ENCODE measurements at places on chromosomes 13 and 19. TPM values are rescaled to one million over a fixed set of nuclear protein-coding genes. Genes with fewer than 3 reads are reported as not detected.

Gene ZNF829
- 3.5 TPM for total RNA-seq

DNA sequence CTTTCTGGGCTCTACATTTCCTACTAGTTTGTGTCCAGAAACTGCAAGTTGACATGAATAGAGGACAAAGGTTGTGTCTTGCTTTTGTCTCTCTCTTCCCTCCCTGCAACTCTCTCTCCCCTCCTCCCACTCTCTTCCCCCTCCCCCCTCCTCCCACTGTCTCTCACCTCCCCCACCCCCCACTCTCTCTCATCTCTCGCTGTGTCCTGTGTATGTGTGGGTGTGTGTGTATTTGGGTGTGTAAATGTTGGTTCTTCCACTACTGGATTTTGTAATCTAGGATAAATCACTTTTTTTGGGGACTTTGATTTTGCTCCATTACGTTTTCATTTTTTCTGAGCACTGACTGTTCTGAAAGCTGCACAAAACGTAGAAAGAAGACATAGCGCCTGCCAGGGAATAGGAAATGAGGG is 48.4 kb downstream of the AKAP11 start:
- no peak for DNase-seq

Gene INSL3
- total RNA-seq: not detected

Gene NKG7
- not detected for total RNA-seq

Gene CDX2
- total RNA-seq: not detected

- DNase-seq: no peak
Observed at GRCh38 chr13:52833296-52833875, 15.1 kb downstream of the PCDH8 start.

Gene IZUMO1
- total RNA-seq: not detected

DNA sequence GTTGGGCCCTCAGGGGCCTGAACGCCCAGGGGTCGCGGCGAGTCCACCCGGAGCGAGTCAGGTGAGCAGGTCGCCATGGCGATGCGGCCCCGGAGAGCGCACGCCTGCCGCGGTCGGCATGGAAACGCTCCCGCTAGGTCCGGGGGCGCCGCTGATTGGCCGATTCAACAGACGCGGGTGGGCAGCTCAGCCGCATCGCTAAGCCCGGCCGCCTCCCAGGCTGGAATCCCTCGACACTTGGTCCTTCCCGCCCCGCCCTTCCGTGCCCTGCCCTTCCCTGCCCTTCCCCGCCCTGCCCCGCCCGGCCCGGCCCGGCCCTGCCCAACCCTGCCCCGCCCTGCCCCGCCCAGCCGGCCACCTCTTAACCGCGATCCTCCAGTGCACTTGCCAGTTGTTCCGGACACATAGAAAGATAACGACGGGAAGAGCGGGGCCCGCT is at the start of gene CCNA1:
TSS of gene CCNA1 (plus strand) at position 390 of the 439 bp plus-strand sequence. CDS start 562 bp downstream, outside the sequence.
- no peak for DNase-seq

DNA sequence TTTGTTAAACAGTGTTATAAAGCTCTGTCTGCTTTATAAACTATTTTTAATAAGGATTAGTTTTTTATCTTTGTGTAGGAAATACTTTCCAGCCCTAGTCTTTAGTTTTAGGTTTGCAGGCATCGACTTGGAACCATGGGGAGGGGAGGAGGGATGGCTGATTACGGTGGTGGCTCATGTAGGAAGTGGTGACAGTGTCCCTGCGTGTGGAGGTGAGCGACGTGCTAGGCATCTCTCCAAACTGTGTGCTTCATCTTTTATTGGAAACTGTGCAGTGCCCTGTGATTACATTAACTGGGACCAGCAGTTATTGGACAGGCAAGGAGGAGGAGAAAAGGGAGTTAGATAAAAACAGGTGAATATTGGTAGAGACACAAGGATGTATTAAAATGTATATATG is 203.8 kb downstream of the ATP8A2 start:
- DNase-seq: no peak

DNA sequence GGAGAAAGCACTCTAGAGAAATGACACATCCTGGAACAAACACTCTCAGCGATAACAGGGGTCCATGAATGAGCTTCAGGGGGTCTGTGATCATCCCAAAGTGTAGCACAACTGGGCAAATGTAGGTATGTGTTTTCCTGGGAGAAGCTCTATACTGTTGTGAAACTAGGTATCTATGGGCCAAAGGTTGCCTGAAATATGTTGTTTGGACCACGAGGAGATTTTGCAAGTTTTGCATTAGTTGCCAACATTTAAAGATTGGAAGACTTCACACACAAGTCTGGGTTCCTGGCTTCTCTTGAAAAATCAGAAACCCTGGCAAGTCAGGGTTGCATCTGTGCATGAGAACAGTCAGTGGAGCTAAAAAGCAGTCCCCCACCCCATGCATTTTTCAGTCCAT is 26.7 kb upstream of the POU2F2 start:
- DNase-seq: peak; percentile 25

Gene AMER2
- total RNA-seq: not detected

DNA sequence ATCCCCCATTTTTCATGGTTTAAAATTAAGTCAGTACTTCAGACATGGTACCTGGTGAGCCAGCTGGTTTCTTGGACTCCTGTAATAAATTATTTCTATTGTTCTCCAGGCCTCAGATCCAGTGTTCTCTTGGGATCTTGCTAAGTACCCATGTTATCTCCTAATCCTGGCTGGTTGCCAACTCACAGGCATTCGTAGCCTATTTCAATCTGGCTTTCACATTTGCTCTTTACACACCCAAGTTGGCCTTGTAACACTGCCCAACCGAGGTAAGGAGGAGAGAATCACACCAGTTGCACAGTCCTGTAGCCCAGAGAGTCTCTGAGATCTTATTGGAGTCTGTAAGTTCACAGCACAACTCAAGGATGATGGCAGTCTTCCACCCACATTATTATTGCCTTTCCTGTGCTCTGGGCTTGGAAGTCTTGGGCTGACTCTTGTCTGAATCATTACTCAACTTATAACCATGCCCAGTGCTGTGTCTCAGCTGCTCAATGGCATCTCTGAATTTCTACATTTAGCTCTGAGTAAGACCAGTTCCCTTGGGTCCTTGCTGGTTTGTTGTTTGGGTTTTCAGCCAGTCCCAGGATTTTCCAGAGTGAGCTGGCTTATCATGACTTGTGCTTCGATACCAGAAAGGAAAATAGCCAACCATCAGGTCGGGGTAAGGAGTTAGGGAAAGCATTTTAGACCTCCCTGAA is 76.6 kb upstream of the KLF12 start:
- peak; percentile 58 for DNase-seq

DNA sequence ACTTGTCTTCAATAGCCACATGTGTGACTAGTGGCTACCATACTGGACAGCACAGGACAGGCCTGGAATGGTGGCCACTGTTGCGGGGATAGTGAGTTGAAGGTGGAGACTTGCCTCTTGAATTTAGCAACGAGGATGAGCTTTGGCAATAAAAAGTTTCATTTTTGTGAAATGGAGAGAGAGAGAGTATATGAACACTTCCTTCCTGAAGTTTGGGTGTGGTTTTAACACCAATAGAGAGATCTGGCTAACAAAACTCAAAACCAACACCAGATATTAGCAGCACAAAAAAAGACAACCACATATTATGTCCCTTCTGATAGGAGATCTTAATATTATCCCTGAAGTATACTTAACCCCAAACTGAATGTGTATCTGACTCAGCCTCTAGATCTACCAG is 6.3 kb upstream of the LRFN3 start:
- DNase-seq: no peak

Gene KIR2DL3
- total RNA-seq: not detected

Gene C13orf42
- not detected for total RNA-seq

DNA sequence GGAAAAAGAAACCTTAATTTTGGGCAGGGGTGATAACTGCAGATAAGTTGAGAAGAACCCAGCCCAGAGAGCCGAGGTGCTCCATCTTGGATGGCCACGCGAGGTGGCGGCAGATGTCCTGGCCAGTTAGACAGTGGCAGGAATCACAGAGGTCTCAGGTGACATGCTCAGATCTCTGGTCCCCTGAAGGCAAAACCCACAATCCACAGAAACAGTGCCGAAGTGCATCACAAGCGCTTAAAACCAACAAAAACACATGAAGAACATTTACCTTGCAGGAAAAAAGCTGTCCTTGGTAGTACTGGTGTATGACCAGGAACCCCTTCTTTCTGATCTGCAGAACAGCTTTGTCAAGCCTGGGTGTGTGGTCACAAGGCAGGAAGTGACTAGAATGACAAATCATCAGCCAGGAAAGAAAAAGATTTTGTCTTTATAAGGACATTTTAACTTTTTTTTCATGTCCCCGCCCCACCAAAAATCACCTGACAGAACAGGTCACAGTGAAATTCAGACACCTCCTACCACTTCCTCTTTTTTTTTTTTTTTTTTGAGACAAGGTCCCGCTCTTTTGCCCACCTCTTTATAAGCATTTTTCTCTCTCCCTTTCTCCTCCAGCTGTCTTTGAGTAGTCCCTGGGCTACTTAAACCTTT is at the start of gene LCP1:
TSS of gene LCP1 (minus strand) at position 338 of the 651 bp plus-strand sequence. CDS start 22,515 bp downstream, outside the sequence.
- no peak for DNase-seq

Gene AMH
- total RNA-seq: 0.32 TPM

Gene CALM3
- 124 TPM for total RNA-seq

GRCh38 chr13:24995225-24995804 is 100.6 kb upstream of the PABPC3 start:
- peak; percentile 87 for DNase-seq

GRCh38 chr19:47444388-47444821 is 25.1 kb upstream of the MEIS3 start:
- DNase-seq: no peak

Gene C19orf38
- not detected for total RNA-seq

- DNase-seq: no peak
Observed at GRCh38 chr13:44732503-44733098, 156.5 kb upstream of the TSC22D1 start.

- DNase-seq: peak; percentile 61
Observed at GRCh38 chr13:113034451-113035212, 65.6 kb downstream of the MCF2L start.

DNA sequence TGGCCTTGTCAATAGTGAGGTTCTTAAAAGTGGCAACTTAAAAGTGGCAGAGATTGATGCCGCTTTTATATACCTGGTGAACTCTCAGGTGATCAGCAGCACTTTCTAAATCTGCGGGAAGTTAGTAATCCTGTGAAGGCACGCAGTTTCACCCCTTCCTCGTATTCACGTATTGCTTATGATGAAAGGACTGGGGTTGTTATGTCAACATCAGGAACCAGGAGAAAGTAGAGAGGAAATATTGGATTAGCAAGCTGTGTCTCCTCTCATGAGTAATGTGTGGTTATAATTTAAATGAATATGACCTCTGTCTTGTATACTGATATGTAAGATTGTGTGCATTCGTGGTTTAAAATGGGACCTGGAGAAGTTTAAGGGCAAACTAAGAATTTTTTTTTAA is 544.6 kb downstream of the SLITRK6 start:
- DNase-seq: no peak

Gene ZNF222
- total RNA-seq: 6.1 TPM

DNA sequence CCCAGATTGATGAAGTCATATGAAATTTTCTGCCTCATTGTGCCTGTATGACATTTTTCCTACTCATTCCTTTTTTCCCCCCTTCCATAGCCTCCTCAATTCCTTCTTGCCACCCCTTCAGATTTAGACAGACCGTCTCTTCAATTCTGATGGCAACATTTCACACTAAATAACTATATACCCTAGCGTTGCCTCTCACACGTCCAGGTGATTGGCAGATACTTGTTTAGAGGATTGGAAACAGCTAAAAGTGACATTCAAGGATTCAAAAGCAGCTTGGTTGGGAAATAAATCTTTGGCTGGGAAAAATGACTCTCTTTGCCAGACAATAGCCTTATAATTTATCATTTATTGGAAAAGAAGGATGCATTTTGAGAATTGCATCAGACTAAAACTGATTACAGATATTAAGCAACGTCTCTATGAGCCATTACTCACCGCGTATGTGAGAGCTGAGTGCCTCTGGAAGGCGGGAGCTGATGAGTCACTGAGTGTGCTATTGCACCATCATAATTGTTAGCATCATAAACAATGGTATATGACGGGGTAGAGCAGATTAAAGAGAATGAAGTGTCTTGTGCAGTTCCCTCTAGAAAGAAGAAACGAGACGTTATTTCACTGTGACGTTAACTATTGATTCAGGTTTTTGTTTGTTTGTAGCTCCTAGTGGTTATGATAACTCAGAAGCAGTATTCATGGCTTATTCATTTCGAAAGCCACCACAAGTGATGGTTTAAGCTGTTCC is 61.1 kb upstream of the FAM216B start:
- peak; percentile 99 for DNase-seq

DNA sequence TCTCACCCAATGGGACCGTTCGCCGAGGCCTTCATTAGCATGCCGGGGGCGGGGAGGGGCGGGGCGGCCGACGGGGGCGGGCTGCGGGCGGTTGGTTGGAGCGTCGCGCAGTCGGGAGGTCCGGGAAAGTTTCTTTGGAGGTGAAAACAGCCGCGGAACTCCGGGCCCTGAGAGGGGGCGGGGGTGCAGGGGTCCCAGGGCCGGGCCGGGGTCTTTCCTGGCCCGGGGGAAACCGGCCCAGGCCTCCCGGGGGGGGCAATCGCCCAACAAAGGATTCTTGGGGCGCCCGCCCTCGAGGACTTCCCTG is at the start of gene HMG20B:
TSS of gene HMG20B (plus strand) at position 90 of the 307 bp plus-strand sequence. CDS start 366 bp downstream, outside the sequence.
- no peak for DNase-seq

Gene MAST1
- under 0.01 TPM for total RNA-seq

Gene SPIB
- not detected for total RNA-seq

DNA sequence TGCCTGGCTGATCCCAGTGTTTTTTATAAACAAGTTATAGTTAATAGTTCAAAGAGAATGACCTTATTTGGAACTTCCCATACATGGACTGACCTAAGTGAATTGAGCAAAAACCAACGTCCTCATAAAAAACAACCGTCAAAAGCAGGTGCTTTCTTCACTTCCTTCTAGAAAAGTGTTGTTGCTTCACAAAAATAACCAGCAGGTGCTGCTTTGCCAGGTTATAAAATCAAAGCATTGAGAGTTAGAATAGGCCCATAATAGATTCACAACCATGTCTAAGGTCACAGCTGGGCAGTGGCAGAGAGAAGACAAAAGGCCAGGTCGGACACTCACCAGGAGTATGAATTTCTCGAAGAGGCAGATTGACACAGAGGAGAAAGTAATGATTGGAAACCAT is 9.5 kb downstream of the RUBCNL start:
- DNase-seq: no peak

DNA sequence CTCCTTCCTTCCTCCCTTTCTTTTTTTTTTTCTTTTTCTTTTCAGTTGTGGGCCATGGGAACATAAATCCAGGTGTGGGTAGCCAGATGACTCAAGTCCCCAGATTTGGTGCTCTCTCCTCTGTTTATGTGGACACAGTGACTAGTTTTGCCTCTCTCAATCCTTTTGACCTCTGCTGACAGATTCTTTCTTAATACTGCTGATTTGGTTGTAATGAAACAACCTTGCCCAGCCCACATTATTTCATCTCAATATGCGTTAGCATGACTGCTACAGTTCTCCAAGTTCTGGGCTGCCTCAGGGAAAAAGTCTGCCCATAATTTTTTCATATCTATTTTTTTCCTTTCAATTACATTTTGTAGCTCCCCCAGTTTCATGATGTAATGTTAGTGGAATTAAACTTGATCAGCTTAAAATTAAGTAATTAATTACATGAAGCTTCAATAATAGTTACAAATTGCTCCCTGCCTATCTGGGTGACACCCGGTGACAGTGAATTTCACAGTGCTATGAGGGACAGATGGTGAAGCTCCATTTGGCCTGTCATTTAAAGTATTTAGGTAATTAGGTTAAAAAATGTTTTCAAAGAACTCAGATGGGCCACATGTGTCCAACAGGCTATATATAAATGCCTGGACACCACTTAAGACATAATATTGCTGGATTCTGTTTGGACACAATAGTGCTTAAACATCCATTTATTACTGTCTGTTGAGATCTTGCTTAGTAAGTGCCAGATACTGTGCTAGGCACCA is 118.8 kb upstream of the FRY start:
- no peak for DNase-seq

- DNase-seq: no peak
Observed at GRCh38 chr19:35908973-35909683, 1.0 kb upstream of the TYROBP start.

- no peak for DNase-seq
Observed at GRCh38 chr13:112142401-112142930, 75.5 kb downstream of the SOX1 start.
